Mammary epithelial cell (primary cell): ENCODE measurements at places on chromosomes 7 and 10.

DNA sequence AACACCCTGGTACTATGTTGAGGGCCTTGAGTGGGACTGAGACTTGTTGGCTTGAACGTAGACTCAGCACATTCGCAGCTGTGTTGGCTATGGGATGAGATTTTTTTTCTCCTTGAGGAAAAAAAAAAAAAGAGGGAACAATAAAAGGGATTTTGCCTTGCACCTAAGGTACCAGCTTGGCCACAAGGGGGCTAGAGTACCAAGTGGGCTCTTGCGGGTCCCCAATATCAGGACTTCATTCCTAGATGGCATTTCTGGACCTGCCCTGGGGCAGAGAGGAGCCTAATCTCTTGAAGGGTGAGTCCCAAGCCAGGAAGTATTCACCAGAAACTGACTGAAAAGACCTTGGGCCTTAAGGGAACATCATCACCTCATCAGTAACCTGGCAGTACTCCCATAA, 1083.6 kb upstream of the PHF14 start:
- no peak for DNase-seq

DNA sequence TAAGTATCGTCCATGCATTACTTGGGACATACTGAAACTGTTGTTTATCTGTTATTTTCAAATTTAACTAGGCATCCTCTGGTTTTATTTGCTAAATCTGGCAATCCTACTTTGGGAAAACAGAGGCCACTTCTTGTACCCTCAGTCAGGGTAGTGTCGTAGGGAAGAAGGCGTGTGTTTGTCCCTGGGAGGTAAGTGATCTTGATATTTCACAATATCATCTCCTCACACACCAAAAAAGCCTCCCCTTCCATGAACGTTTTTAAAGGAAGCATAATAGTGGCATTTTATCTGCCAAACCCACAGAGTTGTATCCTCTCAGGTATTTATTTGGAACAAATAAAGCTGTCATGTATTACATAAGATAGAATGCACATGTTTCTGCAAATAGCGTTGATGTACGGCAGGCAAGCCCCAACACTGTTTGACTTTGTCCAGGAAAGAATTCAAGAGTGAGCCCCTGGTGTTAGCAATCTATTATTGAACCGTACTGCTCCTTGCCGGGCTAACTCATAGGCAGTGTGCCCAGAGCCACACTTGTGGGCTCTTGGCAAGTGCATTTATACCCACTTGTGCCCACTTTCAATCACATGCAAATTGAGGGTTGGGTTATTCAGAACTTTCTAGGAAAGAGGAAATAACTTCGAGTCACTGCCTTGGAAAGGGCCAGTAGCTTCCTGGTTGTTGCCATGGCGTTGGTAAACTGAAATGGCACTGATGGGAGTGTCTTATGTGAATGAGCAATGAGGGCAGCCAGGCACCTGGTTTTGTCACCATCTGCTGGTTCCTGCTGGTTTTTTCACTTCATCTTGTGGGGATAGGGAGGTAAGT, 266.0 kb downstream of the USP6NL start:
- DNase-seq = no peak

GRCh38 chr10:89069589-89069988, 79.0 kb downstream of the FAS start:
- DNase-seq = no peak

DNA sequence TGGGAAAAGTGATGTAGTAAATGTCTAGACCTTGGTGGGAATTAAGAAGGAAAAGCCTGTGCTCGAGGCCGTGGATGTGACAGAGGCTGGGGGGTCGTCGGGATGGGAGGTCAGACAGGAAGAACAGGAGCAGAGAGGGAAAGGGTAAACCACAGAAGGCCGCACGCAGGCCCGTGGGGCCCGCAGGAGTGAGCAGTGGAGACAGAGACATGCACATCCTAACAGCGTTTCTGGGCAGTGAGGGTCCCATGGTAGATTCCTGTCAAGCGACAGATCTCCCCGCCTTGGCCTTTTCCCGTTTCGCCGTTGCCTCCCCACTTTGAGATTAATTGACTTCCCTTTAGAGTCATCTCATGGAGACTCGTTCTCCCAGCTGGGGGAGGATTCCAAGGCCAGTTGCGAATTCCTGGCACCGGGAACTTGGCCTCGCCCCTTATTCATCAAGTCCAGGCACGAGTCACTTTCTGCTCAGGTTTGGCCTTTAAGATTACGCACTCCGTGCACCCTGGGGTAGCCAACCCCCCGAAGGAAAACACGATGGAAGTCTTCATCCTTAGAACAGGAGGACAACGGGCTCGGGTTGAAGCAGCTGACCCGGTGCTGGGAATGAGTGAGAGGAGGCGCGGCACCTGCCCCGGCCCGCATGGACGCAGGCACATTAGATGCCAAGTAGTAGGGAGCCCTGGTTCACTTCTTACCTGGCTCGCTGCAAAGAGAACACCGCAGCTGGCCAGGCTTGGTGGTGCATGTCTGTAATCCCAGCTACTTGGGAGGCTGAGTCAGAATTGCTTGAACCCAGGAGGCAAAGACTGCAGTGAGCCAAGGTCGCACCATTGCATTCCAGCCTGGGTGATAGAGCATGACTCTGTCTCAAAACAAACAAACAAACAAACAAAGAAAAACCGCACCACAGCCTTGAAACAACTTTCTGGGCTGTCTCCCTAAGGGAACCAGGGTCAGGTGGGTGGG, 315.2 kb upstream of the SHH start:
- no peak for DNase-seq
